Endothelial cell of umbilical vein (primary cell): ENCODE measurements at places on chromosomes 6 and 20. TPM values are rescaled to one million over a fixed set of nuclear protein-coding genes. Genes with fewer than 3 reads are reported as not detected.

DEFB124 gene
- total RNA-seq, result not detected in 2 replicates

ID1 gene
- total RNA-seq, result 64.4 and 78.9 TPM in 2 replicates

DNA sequence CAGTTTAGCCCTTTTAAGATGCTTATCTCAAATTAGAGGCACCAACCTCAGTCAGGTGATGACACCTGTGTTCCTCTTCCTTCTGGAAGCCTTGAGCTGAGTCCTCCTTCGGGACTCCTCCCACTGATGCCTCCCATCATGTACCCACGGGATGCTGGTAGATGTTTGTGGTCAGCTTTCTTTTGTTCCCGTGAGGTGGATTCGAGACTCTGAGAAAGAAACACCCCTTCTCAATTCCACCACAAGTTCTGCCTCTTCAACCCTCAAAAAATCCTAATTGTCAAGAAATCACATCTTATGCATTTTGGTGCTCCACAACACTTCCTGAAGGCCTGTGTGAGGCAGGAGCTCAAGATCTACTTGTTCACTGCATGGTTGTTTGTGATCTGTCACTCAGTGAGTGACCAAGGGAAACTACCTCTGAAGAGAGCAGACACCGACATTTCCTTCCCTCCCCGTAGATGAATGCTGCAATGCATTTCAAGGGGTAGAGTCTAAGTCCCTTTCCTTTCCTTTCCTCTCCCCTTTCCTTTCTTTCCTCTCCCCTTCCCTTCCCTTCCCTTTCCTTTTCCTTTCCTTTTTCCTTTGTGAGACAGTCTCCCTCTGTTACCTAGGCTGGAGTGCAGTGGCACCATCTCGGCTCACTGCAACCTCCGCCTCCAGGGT lies 50.5 kb downstream of the PCNA start:
- DNase-seq, result no peak
- H3K27ac ChIP-seq, result no peak overlapping the region
- no peak overlapping the region for H3K4me3 ChIP-seq
- H3K4me1 ChIP-seq, result peaks cover 12% of the 10 kb centered on the region
- no peaks in the 10 kb centered on the region for H3K36me3 ChIP-seq
- H3K27me3 ChIP-seq, result no peaks in the 10 kb centered on the region

GRCh38 chr20:17725094-17725835 lies 25.5 kb downstream of the BANF2 start:
- DNase-seq, result no peak
- no peak overlapping the region for H3K4me3 ChIP-seq
- H3K27ac ChIP-seq, result no peak overlapping the region
- no peaks in the 10 kb centered on the region for H3K4me1 ChIP-seq

DNA sequence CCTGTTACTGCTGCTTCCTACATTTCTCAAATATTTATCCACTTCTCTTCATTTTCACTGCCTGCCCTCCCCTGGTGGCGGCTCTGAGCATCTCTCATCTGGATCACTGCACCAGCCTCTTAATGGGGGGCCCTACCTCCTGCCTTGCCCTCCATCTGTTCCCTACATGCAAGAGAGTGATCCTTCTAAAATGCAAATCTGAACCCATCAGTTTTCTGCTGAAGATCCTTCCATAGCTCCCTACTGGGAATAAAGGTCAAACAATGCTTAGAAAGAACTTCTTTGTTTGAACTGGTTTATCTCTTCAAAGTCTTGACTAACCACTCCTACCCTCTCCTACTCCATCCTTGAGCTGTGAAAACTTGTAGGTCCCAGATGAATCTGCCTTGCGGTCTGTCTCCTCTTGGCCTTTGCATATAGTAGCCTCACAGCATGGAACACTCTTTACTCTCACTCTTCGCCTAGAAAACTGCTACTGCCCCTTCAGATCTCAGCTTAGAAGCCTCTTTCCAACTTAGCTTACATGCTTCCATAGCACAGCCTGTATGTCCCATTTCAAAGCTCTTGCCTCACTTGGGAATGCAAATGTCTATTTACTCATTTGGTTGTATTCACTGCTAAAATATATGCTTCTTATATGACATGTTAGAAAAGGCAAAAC lies 119.3 kb downstream of the QRSL1 start:
- no peak for DNase-seq
- H3K27ac ChIP-seq, result no peak overlapping the region
- no peak overlapping the region for H3K4me3 ChIP-seq
- H3K27me3 ChIP-seq, result no peaks in the 10 kb centered on the region

GRCh38 chr6:143176090-143177021 lies 115.7 kb downstream of the AIG1 start:
- no peaks in the 10 kb centered on the region for H3K27me3 ChIP-seq
- no peaks in the 10 kb centered on the region for H3K36me3 ChIP-seq
- no peak overlapping the region for H3K27ac ChIP-seq
- no peaks in the 10 kb centered on the region for H3K4me1 ChIP-seq
- H3K4me3 ChIP-seq, result no peak overlapping the region

GRCh38 chr6:22227824-22228610 lies 68.8 kb downstream of the PRL start:
- peaks cover 7% of the 10 kb centered on the region for H3K4me1 ChIP-seq
- no peak overlapping the region for H3K27ac ChIP-seq
- no peaks in the 10 kb centered on the region for H3K36me3 ChIP-seq
- H3K4me3 ChIP-seq, result no peak overlapping the region
- no peaks in the 10 kb centered on the region for H3K27me3 ChIP-seq

DNA sequence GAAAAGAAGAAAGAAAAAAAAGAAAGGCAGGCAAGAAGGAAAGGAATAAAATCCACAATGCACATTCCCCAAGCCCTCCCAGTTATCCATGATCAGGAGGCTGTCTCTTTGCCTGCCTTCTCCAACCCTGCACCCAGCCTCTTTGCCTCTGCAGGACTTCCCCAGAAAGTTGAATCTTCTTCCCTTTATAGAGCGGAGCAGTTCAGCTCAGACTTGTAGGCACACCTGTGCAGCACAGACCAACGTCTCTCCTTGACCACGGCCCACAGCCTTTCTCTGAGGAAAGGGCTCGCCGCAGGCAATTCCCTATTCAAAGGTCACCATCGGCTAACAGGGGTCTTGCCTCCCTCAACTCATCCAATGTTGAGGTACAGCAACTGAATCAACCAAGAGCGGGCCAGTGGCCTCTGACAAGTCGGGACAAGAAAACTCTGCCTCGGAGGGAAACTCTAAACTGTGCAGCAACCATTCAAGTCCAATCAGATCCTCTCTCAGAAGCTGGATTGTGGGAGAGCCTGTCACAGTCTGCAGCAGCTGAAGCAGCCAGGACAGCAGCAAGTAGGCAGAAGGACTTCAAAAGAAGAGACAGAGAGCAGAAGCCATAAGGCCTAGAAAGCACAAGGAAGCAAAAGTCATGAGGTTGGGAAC lies 529.2 kb upstream of the JARID2 start:
- H3K27ac ChIP-seq, result no peak overlapping the region
- H3K27me3 ChIP-seq, result no peaks in the 10 kb centered on the region
- DNase-seq, result no peak
- H3K4me1 ChIP-seq, result no peaks in the 10 kb centered on the region

DNA sequence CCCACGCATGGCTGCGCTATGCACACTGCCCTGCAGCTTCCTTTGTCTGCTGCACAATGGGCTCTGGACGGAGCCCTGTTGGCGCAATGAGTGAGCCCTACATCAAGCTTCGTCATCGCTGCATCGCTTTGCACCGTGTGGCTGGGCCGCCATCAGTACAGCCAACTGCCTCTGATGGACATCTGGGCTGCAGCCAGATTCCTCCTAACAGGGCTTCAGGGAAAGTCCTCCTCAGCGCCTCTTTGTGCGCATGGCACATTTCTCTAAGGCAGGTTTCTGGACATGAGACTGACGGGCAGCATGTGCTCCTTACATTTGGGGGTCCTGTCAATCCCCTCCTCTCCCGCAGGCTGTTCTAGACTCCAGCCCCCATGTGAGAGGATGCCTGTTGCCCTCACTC lies 29.7 kb upstream of the ANGPT4 start:
- no peaks in the 10 kb centered on the region for H3K4me1 ChIP-seq
- H3K27me3 ChIP-seq, result no peaks in the 10 kb centered on the region
- no peak overlapping the region for H3K27ac ChIP-seq
- H3K36me3 ChIP-seq, result no peaks in the 10 kb centered on the region
- no peak overlapping the region for H3K4me3 ChIP-seq

DNA sequence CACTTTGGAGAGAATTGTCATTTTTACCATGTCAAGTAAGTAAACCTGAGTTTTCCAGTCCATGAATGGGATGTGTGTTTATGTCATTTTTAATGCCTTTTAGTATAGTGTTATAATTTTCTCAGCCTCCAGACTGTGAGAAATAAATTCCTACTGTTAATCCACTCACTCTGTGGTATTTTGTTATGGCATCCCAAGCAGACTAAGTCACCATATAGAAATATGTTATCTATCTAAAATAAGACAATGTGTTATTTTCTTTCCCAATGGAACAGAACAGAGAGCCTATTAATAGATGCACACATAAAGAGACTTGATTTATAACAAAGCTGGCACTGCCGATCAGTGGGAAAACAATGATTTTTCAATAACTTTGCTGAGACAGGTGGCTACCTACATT lies 70.2 kb upstream of the SLC4A11 start:
- no peak overlapping the region for H3K4me3 ChIP-seq
- no peak overlapping the region for H3K27ac ChIP-seq
- peaks cover 13% of the 10 kb centered on the region for H3K4me1 ChIP-seq
- no peak for DNase-seq

DNA sequence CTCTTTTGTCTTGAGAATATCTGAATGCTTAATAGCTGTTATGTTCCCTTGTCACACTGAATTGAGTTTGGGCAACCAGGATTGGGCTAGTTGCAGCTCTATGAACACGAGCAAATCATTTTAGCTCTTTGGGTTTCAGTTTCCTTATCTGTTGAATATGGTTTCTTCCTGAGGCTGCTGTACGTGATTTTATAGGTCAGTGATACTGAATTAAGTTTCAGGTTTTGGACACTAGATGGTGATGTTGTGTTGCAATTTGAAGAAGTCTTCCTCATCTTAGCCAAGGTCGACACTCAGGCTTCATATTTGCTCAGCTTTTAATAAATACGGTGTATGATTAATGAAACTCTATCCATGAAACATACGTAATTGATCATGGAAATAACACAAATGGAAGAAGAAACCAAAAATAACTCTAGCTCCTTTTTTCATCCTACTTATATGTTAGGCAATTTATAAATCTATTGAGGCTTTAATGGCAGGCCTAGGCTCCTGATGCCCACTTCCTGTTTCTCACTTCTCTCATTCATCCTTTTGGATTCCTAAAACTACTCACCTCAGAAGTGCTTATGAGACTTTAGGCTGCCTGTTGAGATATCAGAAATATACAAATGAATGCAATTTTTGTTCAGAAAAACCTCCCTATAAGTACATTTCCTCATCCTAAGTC lies 354.1 kb upstream of the MAP3K7 start:
- H3K4me3 ChIP-seq, result no peak overlapping the region
- H3K4me1 ChIP-seq, result no peaks in the 10 kb centered on the region
- H3K27ac ChIP-seq, result no peak overlapping the region
- H3K27me3 ChIP-seq, result peaks cover 2% of the 10 kb centered on the region
- peak; percentile 75 for DNase-seq

DNA sequence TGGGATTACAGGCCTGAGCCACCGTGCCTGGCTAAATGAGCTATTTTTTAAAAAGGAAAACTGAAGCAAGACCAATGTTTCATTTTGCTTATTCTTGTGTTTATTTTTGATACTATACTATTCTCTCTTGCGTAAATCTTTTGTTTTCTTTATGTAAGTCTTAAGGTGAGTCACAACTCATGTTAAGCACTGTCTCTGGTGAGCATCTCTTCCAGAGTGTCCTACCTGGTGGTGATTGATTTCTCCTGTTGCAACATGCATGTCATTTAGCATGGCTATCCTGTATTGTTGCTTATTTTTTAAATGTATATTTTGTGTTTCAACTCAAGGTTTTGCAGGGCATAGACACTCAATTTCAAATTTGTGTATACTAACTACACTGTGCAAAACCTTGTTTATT lies 336.0 kb downstream of the RFPL4B start:
- H3K36me3 ChIP-seq, result no peaks in the 10 kb centered on the region
- no peaks in the 10 kb centered on the region for H3K4me1 ChIP-seq
- no peak overlapping the region for H3K27ac ChIP-seq
- no peak overlapping the region for H3K4me3 ChIP-seq
- DNase-seq, result no peak

GRCh38 chr20:63540417-63541186 lies 3.4 kb upstream of the PTK6 start:
- H3K4me3 ChIP-seq, result no peak overlapping the region
- no peaks in the 10 kb centered on the region for H3K27me3 ChIP-seq
- no peak for DNase-seq
- no peak overlapping the region for H3K27ac ChIP-seq
- H3K36me3 ChIP-seq, result no peaks in the 10 kb centered on the region

- peaks cover 2% of the 10 kb centered on the region for H3K27me3 ChIP-seq
- H3K27ac ChIP-seq, result no peak overlapping the region
- DNase-seq, result no peak
- H3K4me1 ChIP-seq, result peaks cover 5% of the 10 kb centered on the region
- no peak overlapping the region for H3K4me3 ChIP-seq
These were observed 59.0 kb upstream of the PDE10A start for GRCh38 chr6:165722022-165722421.

DNA sequence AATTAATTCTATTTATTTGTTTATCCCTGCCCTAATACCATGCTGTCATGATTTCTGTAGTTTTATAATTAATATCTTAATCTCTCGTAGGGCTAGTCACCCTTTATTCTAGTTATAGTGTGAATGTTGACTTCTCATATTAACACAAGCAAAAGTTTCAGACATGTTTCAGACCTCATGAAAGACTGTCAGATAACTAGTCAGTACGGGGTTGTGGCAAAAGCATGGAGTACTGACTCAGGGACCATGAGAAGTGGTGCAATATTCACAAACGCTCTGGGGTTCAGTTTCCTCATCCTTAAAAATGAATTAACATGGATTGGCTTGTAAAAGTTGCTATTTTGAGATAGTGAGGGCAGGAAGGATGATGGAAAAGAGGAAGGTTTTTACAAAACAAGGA lies 148.9 kb downstream of the TMEM200A start:
- no peaks in the 10 kb centered on the region for H3K36me3 ChIP-seq
- no peak overlapping the region for H3K27ac ChIP-seq

GRCh38 chr6:125285936-125286335 lies 15.8 kb downstream of the HDDC2 start:
- DNase-seq, result no peak
- no peak overlapping the region for H3K4me3 ChIP-seq
- no peaks in the 10 kb centered on the region for H3K27me3 ChIP-seq
- H3K36me3 ChIP-seq, result no peaks in the 10 kb centered on the region
- no peak overlapping the region for H3K27ac ChIP-seq
- H3K4me1 ChIP-seq, result no peaks in the 10 kb centered on the region

- H3K27me3 ChIP-seq, result no peaks in the 10 kb centered on the region
- H3K27ac ChIP-seq, result no peak overlapping the region
These were observed 324.3 kb downstream of the PRL start for GRCh38 chr6:21972516-21972915.

GRCh38 chr20:19745584-19745983 lies 12.5 kb upstream of the RIN2 start:
- no peaks in the 10 kb centered on the region for H3K4me1 ChIP-seq
- peaks cover 14% of the 10 kb centered on the region for H3K27me3 ChIP-seq
- no peak overlapping the region for H3K27ac ChIP-seq
- no peaks in the 10 kb centered on the region for H3K36me3 ChIP-seq
- no peak for DNase-seq
- no peak overlapping the region for H3K4me3 ChIP-seq

GRCh38 chr6:2859185-2859700 lies 17.6 kb upstream of the SERPINB1 start:
- peak overlapping the region; percentile 85 for H3K27ac ChIP-seq
- no peaks in the 10 kb centered on the region for H3K36me3 ChIP-seq
- H3K4me1 ChIP-seq, result peaks cover 45% of the 10 kb centered on the region
- no peaks in the 10 kb centered on the region for H3K27me3 ChIP-seq
